ENCODE measurements at places on chromosomes 2 and 18.

GRCh38 chr2:145751155-145751554 is 1231.2 kb upstream of the ZEB2 start:
- no peak for DNase-seq

GRCh38 chr2:65831509-65831908 is 399.1 kb upstream of the SPRED2 start:
- DNase-seq = no peak

DNA sequence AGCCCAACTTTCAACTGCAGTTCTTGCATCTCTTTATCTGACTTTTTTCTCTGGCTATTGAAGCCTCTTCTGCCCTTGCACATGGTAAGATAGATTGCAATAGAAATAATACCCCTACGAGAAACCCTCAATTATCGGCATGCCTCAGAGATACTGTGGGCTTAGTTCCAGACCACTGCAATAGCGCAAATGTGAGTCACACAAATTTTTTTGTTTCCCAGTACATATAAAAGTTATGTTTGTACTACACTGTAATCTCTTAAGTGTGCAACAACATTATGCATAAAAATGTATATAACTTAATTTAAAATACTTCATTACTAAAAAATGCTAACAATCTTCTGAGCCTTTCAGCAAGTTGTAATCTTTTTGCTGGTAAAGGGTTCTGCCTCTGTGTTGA is 124.7 kb downstream of the PDE1A start:
- DNase-seq = no peak

DNA sequence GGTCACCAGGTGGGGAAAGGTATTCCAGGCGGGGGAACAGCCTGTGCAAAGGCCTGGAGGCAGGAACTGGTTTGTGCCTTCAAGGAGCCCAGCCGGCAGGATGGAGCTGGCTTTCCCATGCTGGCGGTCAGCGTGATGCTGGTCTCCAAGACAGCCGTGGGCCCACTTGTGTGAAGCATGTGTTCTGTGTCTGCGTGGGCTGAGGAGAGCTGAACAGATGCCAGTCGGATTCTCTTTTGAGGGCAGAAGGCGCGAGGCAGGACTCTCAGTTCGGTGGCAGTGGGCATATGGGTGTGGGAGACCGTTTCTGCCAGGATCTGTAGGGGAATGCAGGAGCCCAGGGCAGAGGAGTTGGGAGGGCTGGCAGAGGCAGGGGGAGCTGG is 191.6 kb downstream of the TWIST2 start:
- no peak for DNase-seq

GRCh38 chr2:203579730-203580129 is 44.6 kb upstream of the RAPH1 start:
- DNase-seq = no peak
